Stimulated activated CD8-positive, alpha-beta memory T cell treated with anti-CD3 and anti-CD28 coated beads, Interleukin-2, amount 100 ng/mL, for 1 hour (primary cell): ENCODE measurements at places on chromosomes 4 and X.

DNA sequence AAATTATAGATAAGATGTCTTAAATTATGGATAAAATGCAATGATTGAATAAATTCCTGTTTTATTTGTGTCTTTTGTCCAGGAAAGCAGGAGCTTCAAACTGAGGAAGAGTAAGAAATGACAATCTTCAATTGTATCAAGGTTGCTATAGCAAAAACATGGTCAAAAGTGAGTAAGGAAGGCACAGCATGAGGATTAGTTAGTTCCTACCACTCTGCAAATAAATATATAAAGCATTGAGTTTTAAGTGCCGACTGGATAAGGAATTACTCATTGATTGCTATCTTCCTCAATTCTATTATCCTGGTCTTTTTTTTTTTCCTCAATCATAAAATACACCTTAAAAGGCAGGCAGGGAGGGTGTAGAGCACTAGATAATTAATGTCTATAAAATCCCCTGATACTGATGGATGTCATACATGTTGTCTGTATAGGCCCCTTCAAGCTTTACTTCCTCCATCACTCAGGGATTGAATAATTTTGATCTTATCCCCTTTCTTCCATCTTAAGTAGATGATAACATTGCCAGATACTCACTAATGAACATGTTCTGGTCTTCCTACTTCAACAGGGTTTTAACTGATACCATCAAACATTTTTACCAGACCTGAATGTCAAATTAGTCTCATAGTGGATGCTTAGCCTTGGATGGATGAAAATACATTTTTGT lies 86.6 kb downstream of the MID1 start:
- no peak for DNase-seq

GRCh38 chrX:34656842-34657725 lies at the start of gene TMEM47:
Gene TMEM47 (minus strand): TSS chrX:34657285. CDS start chrX:34657029, 256 bp downstream.
- DNase-seq: no peak

DNA sequence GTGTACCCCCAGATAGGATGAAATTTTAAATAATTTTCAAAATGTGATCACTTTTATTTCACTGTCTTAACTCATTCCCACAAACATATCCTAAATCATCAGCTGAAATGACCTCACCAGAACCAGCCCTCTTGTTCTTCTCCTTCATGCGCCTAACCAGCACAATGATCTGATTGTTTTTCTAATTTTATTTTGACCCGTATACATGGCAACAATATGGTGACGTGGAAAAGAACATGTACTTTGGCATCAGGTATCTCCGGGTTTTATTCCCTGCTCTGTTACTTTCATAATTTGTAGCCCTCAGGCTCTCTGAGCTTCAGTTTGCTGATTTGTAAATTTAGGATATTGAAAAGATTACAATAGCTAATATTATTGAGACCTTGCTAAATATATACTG lies 562.4 kb upstream of the ZFP42 start:
- no peak for DNase-seq

DNA sequence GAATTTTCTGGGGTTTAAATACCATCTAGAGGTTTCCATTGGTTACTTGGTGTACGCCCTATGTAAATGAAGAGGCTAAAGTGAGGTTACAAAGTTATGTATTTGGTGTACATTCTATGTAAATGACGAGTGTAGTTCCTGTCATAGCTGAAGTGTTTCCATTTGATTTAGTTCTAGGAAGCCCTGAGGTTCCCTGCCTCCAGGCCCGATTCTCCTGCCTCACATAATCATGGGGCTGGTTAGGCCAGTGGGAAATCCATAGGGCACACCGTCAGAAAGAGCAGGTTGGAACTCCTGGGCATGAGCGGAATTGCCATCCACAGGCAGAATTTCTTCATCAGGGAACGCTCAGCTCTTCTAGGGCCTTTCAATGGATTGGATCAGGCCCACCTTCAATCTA lies 24.2 kb upstream of the HOPX start:
- no peak for DNase-seq

- no peak for DNase-seq
Observed at GRCh38 chr4:158681629-158682028, 9.5 kb downstream of the ETFDH start.

DNA sequence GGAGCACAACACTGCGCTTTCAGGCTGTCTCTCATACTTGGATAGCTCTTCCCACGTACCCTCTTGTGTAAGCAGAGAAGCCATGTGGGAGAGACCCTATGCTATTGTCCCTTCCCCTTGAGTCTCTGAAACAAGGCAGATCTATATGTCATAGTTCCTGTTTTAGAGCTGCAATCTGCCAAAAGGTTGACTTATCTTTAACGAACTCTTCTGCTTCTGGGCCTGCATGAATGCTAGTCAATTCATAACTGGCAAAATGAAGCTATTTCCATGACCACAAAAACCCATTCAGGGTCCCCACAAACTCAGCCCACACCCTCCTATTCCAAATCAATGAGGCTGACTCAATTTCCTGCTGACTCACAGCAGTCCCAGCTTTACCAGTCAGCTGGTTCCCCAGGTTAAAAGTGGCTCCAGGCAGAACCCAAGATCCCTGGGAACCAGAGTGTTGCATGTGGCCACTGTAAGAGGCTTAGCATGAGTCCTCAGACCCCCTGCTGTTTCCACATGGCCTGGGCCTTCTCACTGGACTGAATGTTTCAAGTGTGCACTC lies 25.3 kb upstream of the SOD3 start:
- DNase-seq: no peak

- DNase-seq: no peak
Observed at GRCh38 chr4:94525993-94526728, 74.4 kb downstream of the PDLIM5 start.

DNA sequence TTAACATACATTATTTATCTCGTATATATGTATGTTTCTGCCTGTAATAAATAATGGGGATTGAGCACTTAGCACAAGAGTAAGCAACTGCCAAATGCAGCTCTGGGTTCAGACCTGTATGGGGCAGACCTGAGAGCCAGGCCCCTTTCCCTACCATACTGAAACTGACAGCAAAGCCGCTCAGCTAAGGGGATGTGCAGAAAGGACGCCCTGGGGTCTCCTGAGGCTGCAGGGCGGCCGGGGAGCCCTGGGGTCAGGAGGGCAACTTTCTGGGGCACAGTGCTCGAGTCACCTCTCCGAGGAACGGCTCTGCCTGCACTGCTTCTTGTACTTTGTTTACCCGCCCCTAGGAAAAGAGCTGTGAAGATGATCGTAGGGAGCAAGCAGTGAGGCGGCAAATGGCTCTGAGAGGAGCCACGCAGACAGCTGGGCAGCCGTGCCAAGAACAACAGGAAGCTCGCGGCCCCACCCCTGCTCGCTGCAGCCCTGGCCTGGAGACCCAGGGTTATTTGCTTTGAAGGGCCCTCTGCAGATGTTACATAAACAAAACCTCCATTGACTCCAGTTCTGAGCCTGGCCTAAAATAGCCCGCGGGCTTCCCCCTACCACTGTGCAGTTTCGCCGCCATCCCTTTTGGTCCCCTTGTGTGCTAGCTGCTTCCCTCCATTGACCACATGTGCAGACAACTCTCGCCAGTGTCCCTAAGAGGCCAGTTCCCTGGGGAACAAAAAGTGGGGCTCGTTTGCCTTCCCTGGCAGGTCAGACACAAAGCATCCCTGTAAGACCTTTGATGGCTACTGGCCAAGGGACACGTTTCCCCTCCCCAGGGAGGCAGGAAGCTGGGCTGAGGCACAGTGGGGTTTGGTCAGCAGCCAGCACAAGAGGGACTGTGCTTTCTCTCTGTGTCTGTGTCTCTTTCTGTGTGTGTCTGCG lies 111.3 kb upstream of the LNX1 start:
- no peak for DNase-seq

DNA sequence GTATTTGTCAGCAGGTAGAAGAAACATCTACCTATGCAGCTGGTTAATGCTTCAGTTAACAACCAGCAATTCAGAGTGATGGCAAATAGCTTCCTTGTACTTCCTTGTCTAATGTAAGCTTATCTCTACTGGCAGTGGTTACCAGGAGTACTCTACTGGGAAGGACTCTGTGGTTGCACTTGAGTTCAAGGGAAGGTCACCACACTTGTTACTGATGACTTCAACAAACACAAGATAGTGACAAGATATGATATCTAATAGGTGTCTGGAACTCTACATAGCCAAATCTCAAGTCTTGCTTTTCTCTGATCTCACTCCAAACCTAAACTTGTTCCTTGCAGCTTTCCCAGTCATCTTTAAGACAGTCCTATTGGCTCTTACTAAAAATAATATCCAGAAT lies 1644.9 kb upstream of the TENM3 start:
- no peak for DNase-seq

DNA sequence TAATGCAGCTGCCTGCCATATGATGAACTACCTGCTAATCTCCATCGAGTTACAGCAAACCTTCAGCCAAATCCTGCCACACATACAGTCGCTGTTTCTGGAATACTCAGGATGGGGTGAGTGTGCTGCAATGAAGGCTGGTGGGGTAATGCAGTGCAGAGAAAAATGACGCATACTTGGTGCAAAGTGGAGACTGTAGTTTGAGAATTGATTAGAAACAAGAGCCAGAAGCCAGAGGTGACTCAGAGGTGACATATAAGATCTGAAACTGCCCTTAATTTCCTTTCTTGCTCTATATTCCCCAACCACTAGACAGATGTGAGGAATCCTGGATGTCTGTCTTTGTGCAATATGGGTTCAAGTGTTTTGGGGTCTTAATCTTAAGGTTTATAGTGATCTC lies 22.0 kb downstream of the C4orf54 start:
- no peak for DNase-seq

DNA sequence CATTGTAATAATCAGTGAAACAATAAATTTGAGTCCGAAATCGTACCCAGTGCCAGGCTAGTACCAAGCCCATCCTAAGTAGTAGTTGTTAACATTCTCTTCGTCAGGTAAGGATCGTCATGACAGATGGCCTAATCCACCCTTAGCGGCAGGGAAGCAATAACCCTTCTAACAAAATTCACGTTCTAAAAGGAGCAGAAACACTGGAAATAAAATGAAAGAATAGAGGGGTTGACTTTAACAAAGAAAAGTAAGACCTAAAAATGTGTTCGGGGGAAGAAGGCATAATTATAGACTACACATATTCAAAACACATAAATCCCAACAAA lies 142.7 kb downstream of the CPEB2 start:
- DNase-seq: no peak

GRCh38 chr4:25662306-25662705 lies 6.7 kb downstream of the SLC34A2 start:
- DNase-seq: no peak

DNA sequence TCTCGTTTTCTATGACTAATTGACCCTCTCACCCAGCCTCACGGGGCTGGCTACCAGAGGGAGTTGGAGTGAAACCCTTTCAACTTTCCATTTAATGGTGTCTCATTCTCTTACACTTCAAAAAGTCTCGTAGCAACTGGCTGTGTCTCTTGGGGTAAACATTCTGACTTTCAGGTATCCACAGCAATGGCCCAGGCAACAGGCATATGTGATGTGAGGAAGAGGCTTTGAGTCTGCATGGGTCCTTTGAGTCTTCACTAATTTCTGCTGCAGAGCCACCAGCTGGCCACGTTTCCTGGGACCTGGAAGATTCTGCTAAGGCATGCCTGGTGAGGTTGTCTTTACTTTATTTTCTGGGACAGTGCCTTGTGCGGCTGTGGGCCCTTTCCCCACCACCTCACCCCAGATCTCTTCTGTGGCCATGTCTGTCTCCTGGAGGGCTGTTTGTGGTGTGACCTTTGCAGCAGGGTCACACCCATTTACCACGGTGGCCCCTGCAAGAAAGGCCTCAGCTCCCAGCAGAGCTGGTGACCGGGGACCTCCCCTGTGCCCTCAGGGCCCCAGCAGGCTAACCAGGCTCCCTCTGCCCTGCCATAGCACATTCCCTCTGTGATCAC lies 112.5 kb upstream of the FRG1 start:
- no peak for DNase-seq

DNA sequence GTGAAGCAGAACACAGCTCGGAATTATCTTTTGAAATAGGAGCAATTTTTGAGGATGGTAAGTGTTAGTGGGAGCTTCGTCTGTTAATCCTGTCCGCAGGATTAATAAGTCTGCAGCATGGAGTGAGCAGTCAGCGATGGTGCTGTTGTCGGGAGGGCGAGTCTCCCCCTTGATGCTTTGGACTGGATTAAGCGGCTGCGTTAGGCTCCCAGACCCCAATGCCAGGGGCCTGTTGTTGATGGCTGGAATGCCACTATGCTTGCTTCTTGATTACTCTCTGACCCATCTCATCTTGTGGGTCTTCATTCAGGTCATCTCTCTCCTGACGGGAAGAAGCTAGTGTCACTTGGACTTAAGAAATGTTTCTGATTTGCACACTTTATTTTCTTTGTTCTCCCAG lies 332.6 kb downstream of the ARHGAP10 start:
- no peak for DNase-seq

DNA sequence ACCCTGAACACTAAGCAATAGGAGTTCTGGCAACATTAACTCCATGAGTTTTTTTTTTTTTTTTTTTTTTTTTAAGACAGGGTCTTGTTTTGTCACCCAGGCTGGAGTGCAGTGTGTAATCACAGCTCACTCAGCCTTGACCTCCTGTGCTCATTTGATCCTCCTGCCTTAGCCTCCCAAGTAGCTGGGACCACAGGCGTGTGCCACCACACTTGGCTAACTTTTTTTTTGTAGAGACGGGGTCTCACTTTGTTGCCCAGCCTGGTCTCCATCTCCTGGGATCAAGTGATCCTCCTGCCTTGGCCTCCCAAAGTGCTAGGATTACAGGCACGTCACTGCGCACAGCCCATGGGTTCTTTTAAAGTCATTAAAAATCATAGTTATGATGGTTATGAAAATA lies 5.1 kb downstream of the RHOH start:
- DNase-seq: no peak

- DNase-seq: no peak
Observed at GRCh38 chr4:160175064-160175643, 1072.3 kb downstream of the RAPGEF2 start.

GRCh38 chr4:186151499-186151898 lies 39.9 kb upstream of the CYP4V2 start:
- DNase-seq: no peak
